ENCODE measurements at places on chromosomes 5 and 9. TPM values are rescaled to one million over a fixed set of nuclear protein-coding genes. Genes with fewer than 3 reads are reported as not detected.

- H3K27me3 ChIP-seq, result no peaks in the 10 kb centered on the region
- DNase-seq, result no peak
- no peaks in the 10 kb centered on the region for H3K36me3 ChIP-seq
- peaks cover 4% of the 10 kb centered on the region for H3K4me1 ChIP-seq
- peak overlapping the region; percentile 50 for H3K27ac ChIP-seq
Observed at GRCh38 chr5:88503041-88503345, 234.3 kb upstream of the TMEM161B start.

GRCh38 chr5:39716532-39717028 is 291.8 kb upstream of the DAB2 start:
- H3K4me3 ChIP-seq, result no peak overlapping the region
- no peaks in the 10 kb centered on the region for H3K27me3 ChIP-seq

The PCDH1 gene
- total RNA-seq, result 16.1 TPM

The PCDHA10 gene
- 0.05 TPM for total RNA-seq

DNA sequence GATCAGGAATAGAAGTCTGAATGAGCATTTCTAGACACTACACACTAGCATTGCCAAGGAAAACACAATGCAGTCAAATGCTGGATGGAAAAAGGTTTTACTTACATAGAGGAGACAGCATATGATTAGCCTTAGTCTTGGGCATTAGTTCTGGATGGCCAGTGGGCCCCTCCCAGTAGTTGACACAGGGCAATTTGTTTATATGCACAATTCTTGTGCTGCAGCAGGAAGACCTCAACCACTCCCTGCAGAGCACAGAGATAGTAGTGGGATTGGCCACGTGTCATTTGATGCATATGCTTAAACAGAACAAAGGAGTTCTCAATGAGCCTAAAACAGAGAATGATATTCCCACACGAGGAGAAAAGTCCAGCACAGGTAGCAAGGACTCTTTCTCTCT is 1496.2 kb upstream of the CDH6 start:
- no peaks in the 10 kb centered on the region for H3K4me1 ChIP-seq
- no peaks in the 10 kb centered on the region for H3K27me3 ChIP-seq
- H3K36me3 ChIP-seq, result no peaks in the 10 kb centered on the region
- no peak for DNase-seq
- no peak overlapping the region for H3K4me3 ChIP-seq
- H3K27ac ChIP-seq, result no peak overlapping the region

The FAM78A gene
- 47.3 TPM for total RNA-seq

- peak; percentile 99 for DNase-seq
- peak within 1 kb of the TSS; percentile 100 for H3K27ac ChIP-seq
- H3K4me3 ChIP-seq, result peak within 1 kb of the TSS; percentile 86
- peaks cover 59% of the 10 kb centered on the region for H3K4me1 ChIP-seq
- peaks cover 9% of the 10 kb centered on the region for H3K36me3 ChIP-seq
Observed at GRCh38 chr9:72364679-72365524, at the start of gene ZFAND5. ZFAND5 (minus strand) TSS chr9:72365208; CDS start chr9:72360778, 4,430 bp downstream.

The GARNL3 gene
- total RNA-seq, result 22.9 TPM

The PFN3 gene
- not detected for total RNA-seq

The BARHL1 gene
- not detected for total RNA-seq

- H3K4me1 ChIP-seq, result no peaks in the 10 kb centered on the region
- H3K27ac ChIP-seq, result no peak overlapping the region
- H3K27me3 ChIP-seq, result peaks cover 3% of the 10 kb centered on the region
- no peak for DNase-seq
Observed at GRCh38 chr5:35815089-35815936, 41.4 kb upstream of the IL7R start.

The PRUNE2 gene
- total RNA-seq, result 3.1 TPM

The EGFLAM gene
- total RNA-seq, result 8.9 TPM

- H3K4me1 ChIP-seq, result no peaks in the 10 kb centered on the region
- H3K27me3 ChIP-seq, result no peaks in the 10 kb centered on the region
- no peaks in the 10 kb centered on the region for H3K36me3 ChIP-seq
- no peak for DNase-seq
Observed at GRCh38 chr5:74064911-74065310, 438.9 kb downstream of the ARHGEF28 start.

The IL31RA gene
- total RNA-seq, result 0.27 TPM

- H3K27me3 ChIP-seq, result no peaks in the 10 kb centered on the region
- no peaks in the 10 kb centered on the region for H3K36me3 ChIP-seq
- H3K4me3 ChIP-seq, result no peak overlapping the region
- DNase-seq, result no peak
Observed at GRCh38 chr9:26747611-26748010, 145.0 kb downstream of the CAAP1 start.

DNA sequence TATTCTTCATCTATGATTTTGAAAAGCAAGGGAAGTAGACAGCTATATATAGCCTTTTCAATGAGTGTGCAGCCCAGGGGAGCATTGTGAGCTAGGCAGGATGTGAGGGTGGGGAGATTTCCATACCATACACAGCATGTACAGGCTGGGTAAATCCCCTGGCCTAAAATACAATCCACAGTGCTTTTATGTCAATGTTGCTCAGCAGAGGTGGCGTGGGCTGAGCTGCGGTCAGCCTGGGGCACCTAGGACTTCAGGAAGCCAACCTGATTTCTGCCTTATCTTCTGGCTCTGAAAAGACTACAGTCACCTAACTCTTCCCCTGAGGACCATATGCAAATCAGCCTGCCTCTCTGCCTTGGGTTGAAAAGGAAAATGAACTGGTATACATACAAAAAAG is 6.3 kb upstream of the GARIN3 start:
- no peaks in the 10 kb centered on the region for H3K4me1 ChIP-seq
- no peak overlapping the region for H3K27ac ChIP-seq
- no peak for DNase-seq

DNA sequence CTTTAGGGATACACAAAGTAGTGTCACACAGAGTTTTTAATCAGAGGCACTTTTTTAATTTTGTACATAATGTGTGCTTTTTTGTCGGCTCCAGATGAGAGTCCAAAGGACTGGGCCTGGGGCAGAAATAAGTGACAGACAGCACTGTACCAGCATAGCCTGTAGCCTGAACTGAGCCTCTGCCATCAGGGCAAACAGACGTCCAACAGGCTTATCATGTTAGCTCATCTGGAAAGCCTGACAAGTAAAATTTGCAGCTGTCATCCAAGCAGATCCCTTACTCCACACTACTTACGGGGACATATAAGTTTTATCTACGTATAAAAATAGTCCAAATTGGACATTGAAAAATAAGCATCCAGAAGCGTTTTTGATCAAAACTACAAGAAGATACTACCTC is 233.1 kb upstream of the GAS1 start:
- no peak overlapping the region for H3K4me3 ChIP-seq
- no peak overlapping the region for H3K27ac ChIP-seq
- no peaks in the 10 kb centered on the region for H3K36me3 ChIP-seq
- no peaks in the 10 kb centered on the region for H3K27me3 ChIP-seq
- no peak for DNase-seq

- H3K27me3 ChIP-seq, result no peaks in the 10 kb centered on the region
- DNase-seq, result no peak
- no peaks in the 10 kb centered on the region for H3K36me3 ChIP-seq
- peaks cover 3% of the 10 kb centered on the region for H3K4me1 ChIP-seq
- no peak overlapping the region for H3K4me3 ChIP-seq
- H3K27ac ChIP-seq, result no peak overlapping the region
Observed at GRCh38 chr5:112106878-112107277, 312.2 kb downstream of the EPB41L4A start.

- H3K4me1 ChIP-seq, result peaks cover 65% of the 10 kb centered on the region
- H3K27me3 ChIP-seq, result no peaks in the 10 kb centered on the region
- H3K4me3 ChIP-seq, result no peak overlapping the region
- no peak for DNase-seq
- H3K27ac ChIP-seq, result peak overlapping the region; percentile 70
Observed at GRCh38 chr9:121691890-121692289, 40.5 kb downstream of the DAB2IP start.

GRCh38 chr5:97164846-97165245 is 18.2 kb downstream of the RIOK2 start:
- H3K27me3 ChIP-seq, result no peaks in the 10 kb centered on the region
- H3K4me3 ChIP-seq, result no peak overlapping the region
- peaks cover 83% of the 10 kb centered on the region for H3K36me3 ChIP-seq

- peaks cover 55% of the 10 kb centered on the region for H3K4me1 ChIP-seq
- no peaks in the 10 kb centered on the region for H3K27me3 ChIP-seq
- DNase-seq, result peak; percentile 49
- peak overlapping the region; percentile 85 for H3K27ac ChIP-seq
- H3K36me3 ChIP-seq, result no peaks in the 10 kb centered on the region
Observed at GRCh38 chr5:127875235-127876021, 172.2 kb downstream of the CCDC192 start.

The ZNF658 gene
- total RNA-seq, result 10.2 TPM

The ELAVL2 gene
- total RNA-seq, result 0.08 TPM

GRCh38 chr9:125436613-125437443 is 175.2 kb downstream of the GAPVD1 start:
- no peak overlapping the region for H3K27ac ChIP-seq
- H3K4me1 ChIP-seq, result peaks cover 10% of the 10 kb centered on the region
- DNase-seq, result no peak
- no peak overlapping the region for H3K4me3 ChIP-seq
- H3K27me3 ChIP-seq, result no peaks in the 10 kb centered on the region

- H3K4me1 ChIP-seq, result peaks cover 71% of the 10 kb centered on the region
- no peak overlapping the region for H3K4me3 ChIP-seq
- no peak for DNase-seq
Observed at GRCh38 chr9:98983295-98984268, 39.9 kb downstream of the COL15A1 start.

GRCh38 chr5:168978015-168978414 is 322.9 kb downstream of the SLIT3 start:
- DNase-seq, result no peak
- no peaks in the 10 kb centered on the region for H3K36me3 ChIP-seq
- peaks cover 2% of the 10 kb centered on the region for H3K4me1 ChIP-seq
- H3K27me3 ChIP-seq, result no peaks in the 10 kb centered on the region

GRCh38 chr5:109407913-109408312 is 1.9 kb downstream of the PJA2 start:
- H3K36me3 ChIP-seq, result peaks cover 10% of the 10 kb centered on the region
- peak overlapping the region; percentile 98 for H3K27ac ChIP-seq
- no peak for DNase-seq
- peak overlapping the region; percentile 82 for H3K4me3 ChIP-seq

DNA sequence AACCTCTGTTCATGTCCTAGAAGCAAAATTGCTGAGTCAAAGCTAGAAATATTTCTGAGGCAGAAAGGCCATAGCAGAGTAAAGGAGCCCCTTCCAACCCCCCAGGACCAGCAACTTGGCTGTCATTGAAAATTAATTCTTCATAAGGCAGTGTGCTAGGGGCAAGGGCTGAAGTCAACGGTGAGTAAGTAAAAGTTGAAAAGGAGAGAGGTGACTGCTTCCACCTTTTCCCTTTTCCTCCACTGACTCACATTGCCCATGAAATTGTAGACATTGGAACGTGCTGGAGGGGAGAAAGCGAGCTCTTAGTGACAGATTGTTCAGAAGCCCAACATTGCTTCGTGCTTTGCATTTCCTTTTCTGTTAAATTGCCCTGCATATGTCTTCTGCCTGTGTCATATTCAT is 19.1 kb downstream of the GLRA1 start:
- H3K36me3 ChIP-seq, result no peaks in the 10 kb centered on the region
- H3K4me3 ChIP-seq, result no peak overlapping the region
- DNase-seq, result no peak
- H3K27ac ChIP-seq, result no peak overlapping the region
- peaks cover 8% of the 10 kb centered on the region for H3K4me1 ChIP-seq
- no peaks in the 10 kb centered on the region for H3K27me3 ChIP-seq

- peaks cover 10% of the 10 kb centered on the region for H3K4me1 ChIP-seq
- H3K27me3 ChIP-seq, result no peaks in the 10 kb centered on the region
- no peak for DNase-seq
- no peak overlapping the region for H3K27ac ChIP-seq
Observed at GRCh38 chr9:123445116-123445515, 89.1 kb downstream of the CRB2 start.

- H3K27me3 ChIP-seq, result peaks cover 9% of the 10 kb centered on the region
- no peak overlapping the region for H3K4me3 ChIP-seq
- DNase-seq, result no peak
- no peaks in the 10 kb centered on the region for H3K36me3 ChIP-seq
Observed at GRCh38 chr9:137948642-137949041, 71.1 kb downstream of the CACNA1B start.

DNA sequence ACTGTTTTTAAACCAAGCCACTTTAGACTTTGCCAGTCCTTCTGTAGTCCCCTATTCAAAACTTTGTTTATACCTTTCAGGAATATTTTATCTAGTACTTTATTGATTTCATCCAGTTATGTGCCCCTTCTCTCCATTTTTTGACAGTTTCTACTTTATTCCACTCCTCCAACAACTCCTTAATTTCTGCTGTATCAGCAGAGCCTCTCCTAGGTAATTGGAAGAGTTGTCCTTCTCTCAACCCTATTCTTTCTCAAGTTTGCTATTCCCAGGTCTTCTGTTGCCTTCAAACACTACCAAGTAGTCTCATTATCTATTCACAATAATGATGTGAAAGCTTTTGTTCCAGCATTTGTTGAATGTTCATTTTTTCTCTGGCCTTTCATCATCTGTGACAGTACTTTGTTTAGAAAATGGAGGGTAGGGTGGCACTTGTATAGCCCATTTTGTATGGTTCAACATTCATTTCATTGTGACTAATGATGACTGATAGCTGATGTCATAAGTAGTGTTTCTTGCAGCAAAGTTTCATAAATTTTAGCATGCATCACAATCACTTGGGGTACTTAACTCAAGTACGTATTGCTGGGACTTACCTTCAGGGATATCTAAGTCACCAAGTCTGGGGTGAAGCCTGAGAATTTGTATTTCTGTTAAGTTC is 204.4 kb upstream of the DMRT1 start:
- no peak for DNase-seq
- peaks cover 51% of the 10 kb centered on the region for H3K4me1 ChIP-seq
- H3K27me3 ChIP-seq, result no peaks in the 10 kb centered on the region
- no peak overlapping the region for H3K4me3 ChIP-seq

DNA sequence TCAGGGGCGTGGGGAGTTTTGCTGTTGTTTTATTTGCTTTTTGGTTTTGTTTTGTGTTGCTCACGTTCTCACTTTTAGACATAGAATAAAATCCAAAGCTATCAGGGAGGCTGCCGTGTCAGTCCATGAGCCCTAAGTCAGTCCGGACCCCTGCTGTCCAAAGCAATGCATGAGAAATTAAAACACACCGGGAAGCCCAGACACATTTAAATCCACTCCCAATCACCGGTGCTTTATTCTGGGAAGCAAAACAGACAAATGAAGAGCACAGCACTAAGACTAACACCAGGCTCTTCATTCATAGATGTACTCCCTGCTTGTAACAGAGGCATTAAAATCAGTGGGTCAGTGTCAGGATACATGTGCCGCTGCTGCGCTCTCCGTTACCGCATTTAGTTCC is 180.9 kb downstream of the IRX2 start:
- no peak overlapping the region for H3K4me3 ChIP-seq
- no peaks in the 10 kb centered on the region for H3K36me3 ChIP-seq
- peaks cover 61% of the 10 kb centered on the region for H3K27me3 ChIP-seq

- no peak overlapping the region for H3K27ac ChIP-seq
- peaks cover 7% of the 10 kb centered on the region for H3K4me1 ChIP-seq
- H3K4me3 ChIP-seq, result no peak overlapping the region
- H3K27me3 ChIP-seq, result peaks cover 1% of the 10 kb centered on the region
Observed at GRCh38 chr9:88985616-88986015, 5.7 kb upstream of the S1PR3 start.

The BSPRY gene
- total RNA-seq, result 0.25 TPM
